ENCODE measurements at places on chromosomes 1 and 21.

DNA sequence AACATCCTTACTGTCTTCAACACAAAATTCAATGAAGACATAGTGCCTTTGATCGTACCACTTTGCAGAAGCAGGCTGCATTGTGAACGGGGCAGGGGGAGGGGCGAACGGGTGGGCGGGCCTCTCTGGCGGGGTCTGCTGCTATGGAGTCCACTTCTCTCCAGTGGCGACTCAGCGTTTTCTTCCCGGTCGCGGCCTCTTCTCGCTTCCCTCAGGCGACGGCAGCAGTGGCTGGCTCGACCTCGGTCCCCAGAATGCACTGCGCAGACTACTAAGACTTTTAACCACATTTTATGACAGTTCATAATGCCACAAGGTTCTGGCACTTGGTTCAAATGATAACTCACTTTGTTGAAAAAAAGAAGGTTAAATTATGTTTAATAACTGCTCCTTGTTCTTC is 21.2 kb downstream of the GBP2 start:
- H3K27me3 ChIP-seq = no peaks in the 10 kb centered on the region
- peaks cover 67% of the 10 kb centered on the region for H3K36me3 ChIP-seq
- peaks cover 4% of the 10 kb centered on the region for H3K4me1 ChIP-seq
- DNase-seq = no peak
- no peak overlapping the region for H3K4me3 ChIP-seq
- H3K27ac ChIP-seq = no peak overlapping the region

DNA sequence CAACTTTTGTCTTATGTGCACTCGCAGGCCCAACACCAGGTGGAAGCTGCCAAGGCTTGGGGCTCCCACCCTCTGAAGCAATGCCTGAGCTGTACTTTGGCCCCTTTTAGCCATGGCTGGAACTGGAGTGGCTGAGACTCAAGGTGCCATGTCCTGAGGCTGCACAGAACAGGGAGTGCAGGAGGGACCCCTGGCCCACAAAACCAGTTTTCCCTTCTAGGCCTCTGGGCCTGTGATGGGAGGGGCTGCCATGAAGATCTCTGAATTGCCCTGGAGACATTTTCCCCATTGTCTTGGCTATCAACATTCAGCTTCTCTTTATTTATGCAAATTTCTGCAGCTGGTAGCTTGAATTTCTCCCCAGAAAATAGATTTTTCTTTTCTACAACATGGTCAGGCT is 57.6 kb downstream of the ROR1 start:
- H3K36me3 ChIP-seq = no peaks in the 10 kb centered on the region
- H3K4me3 ChIP-seq = no peak overlapping the region
- H3K27me3 ChIP-seq = peaks cover 2% of the 10 kb centered on the region
- H3K27ac ChIP-seq = no peak overlapping the region
- no peaks in the 10 kb centered on the region for H3K4me1 ChIP-seq

DNA sequence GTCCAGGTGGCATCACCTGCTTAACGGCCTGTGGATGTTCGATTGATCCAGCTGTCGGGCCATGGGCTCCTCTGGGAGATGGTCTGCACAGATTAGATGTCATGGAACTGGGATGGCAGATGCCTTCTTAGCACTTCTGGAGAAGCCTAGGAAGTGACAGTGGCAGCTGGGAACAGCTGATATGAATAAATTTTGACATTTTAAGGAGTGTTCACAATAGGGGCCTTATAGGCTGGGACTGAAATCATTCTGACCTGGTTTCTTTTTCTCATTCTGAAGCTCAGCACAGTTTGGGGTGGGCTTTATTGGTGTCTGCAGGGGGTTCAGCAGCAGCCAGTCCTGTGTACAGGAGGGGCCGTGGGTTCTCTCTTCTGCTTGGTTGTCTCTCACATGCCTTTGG is 175.3 kb downstream of the CACNA1E start:
- no peak overlapping the region for H3K4me3 ChIP-seq
- H3K4me1 ChIP-seq = no peaks in the 10 kb centered on the region
- H3K27me3 ChIP-seq = peaks cover 2% of the 10 kb centered on the region
- H3K27ac ChIP-seq = no peak overlapping the region
- H3K36me3 ChIP-seq = no peaks in the 10 kb centered on the region

GRCh38 chr1:84780000-84780716 is 89.9 kb upstream of the SSX2IP start:
- peaks cover 8% of the 10 kb centered on the region for H3K27me3 ChIP-seq
- no peaks in the 10 kb centered on the region for H3K36me3 ChIP-seq
- no peak overlapping the region for H3K4me3 ChIP-seq
- H3K4me1 ChIP-seq = peaks cover 34% of the 10 kb centered on the region

DNA sequence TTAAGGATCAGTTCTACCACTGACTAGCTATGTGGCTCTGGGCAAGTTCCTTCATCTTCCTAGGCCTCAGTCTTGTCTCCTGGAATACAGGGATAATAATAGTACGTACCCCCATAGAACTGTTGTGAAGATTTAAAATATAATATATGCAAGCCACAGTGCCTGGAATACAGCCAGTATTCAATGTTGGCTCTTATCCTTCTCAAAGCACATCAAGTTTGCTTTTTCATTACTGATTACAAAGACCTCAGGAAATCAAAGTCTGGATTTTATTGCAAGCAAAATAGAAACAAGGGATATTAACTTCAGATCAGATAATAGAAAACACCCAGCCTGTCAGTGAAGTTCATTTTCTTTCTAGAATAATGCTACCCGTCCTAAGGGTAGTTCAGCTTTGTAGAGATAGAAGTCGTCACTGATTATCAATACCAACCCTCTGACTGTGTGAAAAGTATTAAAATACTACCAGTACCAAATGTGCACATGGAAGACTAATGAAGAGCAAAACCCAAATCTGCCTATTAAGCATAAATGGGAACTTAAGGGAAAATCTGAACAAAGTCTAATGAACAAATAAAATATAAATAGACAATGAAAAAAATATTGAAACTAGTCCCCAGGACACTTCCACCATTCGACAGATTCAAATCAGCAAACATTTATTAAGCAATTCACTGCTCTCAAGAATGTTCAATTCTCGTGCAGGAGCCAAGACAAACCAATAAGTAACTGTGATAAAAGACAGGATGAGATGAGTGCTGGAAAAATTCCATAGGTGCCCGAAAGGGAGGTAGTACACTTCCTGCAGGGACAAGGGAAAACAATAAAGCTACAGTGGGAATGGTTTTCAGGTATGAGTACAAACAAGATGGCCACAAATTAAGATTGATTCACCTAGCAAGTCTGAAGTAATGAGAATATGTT is 206.2 kb downstream of the SMYD3 start:
- no peak for DNase-seq
- no peaks in the 10 kb centered on the region for H3K27me3 ChIP-seq
- no peak overlapping the region for H3K4me3 ChIP-seq
- no peaks in the 10 kb centered on the region for H3K36me3 ChIP-seq
- H3K27ac ChIP-seq = no peak overlapping the region

DNA sequence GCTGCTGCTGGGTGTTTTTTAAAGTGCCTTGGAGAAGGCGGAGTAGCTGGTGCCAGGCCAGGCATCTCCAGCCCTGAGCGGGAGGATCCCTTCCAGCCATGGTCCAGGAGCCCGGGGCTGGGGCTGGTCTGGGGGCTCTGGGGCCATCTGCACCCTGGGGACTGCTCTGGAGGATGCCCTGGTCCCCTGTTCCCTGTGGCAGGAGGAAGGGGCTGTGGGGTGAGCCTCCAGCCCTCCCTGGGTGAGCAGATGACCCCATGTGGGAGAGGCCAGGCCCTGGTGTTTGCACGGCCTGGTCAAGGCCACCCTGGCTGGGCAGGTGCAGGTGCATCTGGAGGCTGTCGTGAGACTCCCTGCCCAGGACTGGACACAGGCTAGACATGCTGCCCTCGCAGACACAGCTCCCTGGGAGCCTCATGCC is 56.7 kb downstream of the SLX9 start:
- H3K36me3 ChIP-seq = no peaks in the 10 kb centered on the region
- H3K4me3 ChIP-seq = no peak overlapping the region
- no peak overlapping the region for H3K27ac ChIP-seq
- no peaks in the 10 kb centered on the region for H3K4me1 ChIP-seq
- H3K27me3 ChIP-seq = no peaks in the 10 kb centered on the region

DNA sequence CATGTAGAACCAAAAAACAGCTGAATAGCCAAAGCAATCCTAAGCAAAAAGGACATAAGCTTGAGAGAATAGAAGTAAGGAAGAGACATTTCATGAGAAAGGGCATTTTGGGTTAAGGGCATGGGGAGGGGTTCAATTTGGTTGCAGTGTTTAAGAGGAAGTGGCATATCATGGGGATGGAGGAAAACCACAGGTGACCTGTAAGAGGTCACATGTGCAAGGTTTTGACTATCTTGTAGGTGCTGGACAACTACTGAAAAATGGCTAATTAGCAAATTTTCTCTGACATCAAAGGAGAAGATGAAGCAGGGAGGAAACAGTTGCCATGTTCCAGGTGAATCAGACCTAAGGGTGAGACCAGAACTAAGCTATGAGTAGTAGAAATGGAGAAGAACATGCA is 31.3 kb upstream of the ROR1 start:
- DNase-seq = no peak
- H3K4me3 ChIP-seq = no peak overlapping the region
- peaks cover 27% of the 10 kb centered on the region for H3K4me1 ChIP-seq
- no peak overlapping the region for H3K27ac ChIP-seq
- H3K36me3 ChIP-seq = no peaks in the 10 kb centered on the region
- H3K27me3 ChIP-seq = peaks cover 4% of the 10 kb centered on the region

DNA sequence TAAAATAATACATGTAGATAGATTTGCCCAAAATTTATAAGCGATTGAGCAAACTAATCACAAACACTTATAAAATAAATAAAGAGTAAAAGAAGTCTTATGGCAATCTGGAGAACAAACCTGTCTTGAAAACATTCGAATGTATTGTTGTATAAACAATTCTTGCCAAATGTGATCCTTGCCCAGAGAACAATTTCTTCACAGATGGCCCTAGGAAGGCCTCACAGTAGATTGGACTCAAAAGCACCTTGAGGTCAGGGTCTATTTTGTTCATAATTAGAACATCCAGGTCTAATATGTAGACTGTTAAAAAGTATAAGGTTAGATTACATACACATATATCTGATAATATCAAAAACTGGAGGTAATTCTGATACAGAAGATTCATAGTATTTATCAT is 202.4 kb downstream of the KCNT2 start:
- no peaks in the 10 kb centered on the region for H3K36me3 ChIP-seq
- H3K27me3 ChIP-seq = no peaks in the 10 kb centered on the region
- no peak for DNase-seq
- no peaks in the 10 kb centered on the region for H3K4me1 ChIP-seq
- no peak overlapping the region for H3K4me3 ChIP-seq
- H3K27ac ChIP-seq = no peak overlapping the region

DNA sequence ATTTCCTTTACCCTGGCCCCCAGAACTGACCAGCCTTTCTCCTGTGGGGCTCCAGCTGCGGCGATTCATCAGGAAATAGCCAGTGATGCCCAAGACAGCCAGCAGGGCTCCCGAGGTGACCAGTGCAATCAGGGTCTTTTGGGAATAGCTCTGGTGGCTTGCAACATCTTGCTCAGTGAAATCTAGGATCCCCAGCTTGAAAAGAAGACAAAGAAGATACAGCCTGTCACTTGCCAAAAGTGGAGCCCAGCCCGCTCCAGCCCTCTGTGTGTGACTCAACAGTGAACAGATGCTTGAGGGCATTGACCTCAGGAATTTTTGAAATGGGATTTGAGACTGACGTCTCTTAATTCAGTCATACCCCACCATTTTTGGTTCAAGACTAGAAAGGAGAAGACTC is 22.3 kb downstream of the CD34 start:
- H3K27ac ChIP-seq = no peak overlapping the region
- peaks cover 2% of the 10 kb centered on the region for H3K36me3 ChIP-seq
- H3K4me3 ChIP-seq = no peak overlapping the region
- H3K4me1 ChIP-seq = peaks cover 22% of the 10 kb centered on the region

DNA sequence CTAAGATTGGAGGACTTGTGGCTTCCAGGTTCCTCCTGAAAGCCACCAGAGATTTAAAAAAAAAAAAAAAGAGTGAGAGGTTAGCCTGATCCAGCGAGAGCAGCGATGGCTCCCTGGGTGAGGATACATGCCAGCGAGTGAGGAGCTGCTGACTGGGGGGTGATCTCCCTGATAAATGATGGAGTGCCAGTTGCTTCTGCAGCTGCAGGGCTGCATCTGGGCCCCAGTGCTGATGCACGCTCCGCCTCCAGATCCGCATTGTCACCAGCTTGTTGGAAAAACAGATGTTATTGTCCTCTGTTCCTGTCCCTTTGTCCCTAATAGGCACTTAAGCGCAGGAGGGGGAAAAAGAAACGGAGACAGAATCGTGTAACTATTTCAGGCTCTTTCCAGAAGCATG is 28.6 kb downstream of the UBIAD1 start:
- no peaks in the 10 kb centered on the region for H3K27me3 ChIP-seq
- H3K27ac ChIP-seq = no peak overlapping the region
- H3K4me3 ChIP-seq = no peak overlapping the region

GRCh38 chr1:83799594-83799993 is 199.3 kb downstream of the TTLL7 start:
- H3K4me3 ChIP-seq = no peak overlapping the region
- H3K27me3 ChIP-seq = no peaks in the 10 kb centered on the region
- no peaks in the 10 kb centered on the region for H3K4me1 ChIP-seq
- H3K36me3 ChIP-seq = no peaks in the 10 kb centered on the region
- no peak for DNase-seq
- H3K27ac ChIP-seq = no peak overlapping the region

- H3K4me1 ChIP-seq = peaks cover 8% of the 10 kb centered on the region
- peaks cover 7% of the 10 kb centered on the region for H3K36me3 ChIP-seq
- DNase-seq = no peak
- no peaks in the 10 kb centered on the region for H3K27me3 ChIP-seq
- no peak overlapping the region for H3K4me3 ChIP-seq
Observed at GRCh38 chr1:32639489-32640075, 10.8 kb downstream of the ZBTB8OS start.

- no peak overlapping the region for H3K27ac ChIP-seq
- no peaks in the 10 kb centered on the region for H3K27me3 ChIP-seq
- no peaks in the 10 kb centered on the region for H3K4me1 ChIP-seq
Observed at GRCh38 chr1:177558372-177558771, 387.6 kb downstream of the BRINP2 start.

GRCh38 chr1:107821340-107821739 is 143.6 kb downstream of the VAV3 start:
- peaks cover 7% of the 10 kb centered on the region for H3K4me1 ChIP-seq
- H3K4me3 ChIP-seq = no peak overlapping the region
- H3K27me3 ChIP-seq = no peaks in the 10 kb centered on the region
- peaks cover 9% of the 10 kb centered on the region for H3K36me3 ChIP-seq

DNA sequence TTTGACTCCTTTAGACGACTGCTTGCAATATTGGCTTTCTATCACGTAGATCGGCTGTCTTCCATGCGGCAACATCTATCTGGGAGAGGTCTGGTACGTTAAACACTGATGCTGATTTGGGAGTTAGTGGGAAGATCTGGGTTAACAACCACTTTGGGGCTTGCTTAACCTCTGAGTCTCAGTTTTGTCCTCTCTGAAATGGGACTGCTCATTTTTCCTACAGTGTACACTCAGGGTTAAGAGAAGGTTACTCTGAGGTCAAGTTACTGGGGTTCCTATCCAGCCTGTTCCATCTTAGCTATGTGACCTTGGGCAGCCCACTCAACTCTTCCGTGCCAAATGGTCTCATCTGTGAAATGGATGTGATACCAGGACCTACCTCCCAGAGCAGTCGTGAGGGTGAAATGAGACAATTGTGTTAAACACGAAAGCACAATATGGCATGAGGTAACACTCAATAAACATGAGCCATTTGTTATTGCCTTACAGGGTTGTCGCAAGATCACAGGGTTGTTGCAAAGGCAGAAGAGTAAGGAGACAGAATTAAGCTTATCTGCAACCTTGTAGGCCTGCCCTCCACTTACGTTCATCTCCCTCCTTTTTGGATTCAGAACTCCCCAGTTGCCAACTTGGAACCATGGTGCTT is 5.6 kb downstream of the ABCA4 start:
- no peaks in the 10 kb centered on the region for H3K4me1 ChIP-seq
- no peak for DNase-seq
- H3K27me3 ChIP-seq = peaks cover 2% of the 10 kb centered on the region
- H3K27ac ChIP-seq = no peak overlapping the region
- no peak overlapping the region for H3K4me3 ChIP-seq
